ENCODE measurements at places on chromosomes 3 and 15.

DNA sequence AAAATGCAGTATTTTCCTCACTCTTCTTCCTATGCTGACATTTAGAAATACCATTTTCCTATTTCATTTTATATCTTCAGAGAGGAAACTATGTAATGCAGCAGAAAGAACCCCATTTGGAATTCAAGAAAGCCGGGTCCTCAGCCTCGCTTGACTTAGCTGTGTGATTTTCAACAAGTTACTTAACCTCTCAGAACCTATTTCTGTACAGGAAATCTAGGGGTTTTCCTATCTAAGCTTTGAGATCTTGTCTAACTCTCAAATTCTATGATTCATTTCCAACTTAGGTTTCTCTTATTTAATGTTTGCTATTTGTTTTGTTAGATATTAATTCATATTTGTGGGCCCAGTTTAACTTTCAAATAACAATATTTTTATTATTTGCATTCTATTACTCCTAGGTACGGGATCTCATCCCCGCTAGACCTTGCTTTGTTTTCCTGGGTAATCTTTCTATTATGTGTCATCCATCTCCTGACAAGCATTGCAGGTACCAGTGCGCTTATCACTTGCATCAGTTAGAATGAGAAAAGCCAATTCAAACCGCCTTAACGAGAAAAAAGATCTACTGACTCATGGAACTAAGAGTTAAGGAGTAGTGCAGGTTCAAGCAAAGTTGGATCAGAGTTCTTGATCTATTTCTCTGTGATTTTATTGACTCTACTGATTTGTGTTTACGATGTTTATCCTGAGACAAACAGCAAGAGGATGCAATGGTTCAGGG, 70.6 kb upstream of the BHLHE40 start:
- no peak for DNase-seq

DNA sequence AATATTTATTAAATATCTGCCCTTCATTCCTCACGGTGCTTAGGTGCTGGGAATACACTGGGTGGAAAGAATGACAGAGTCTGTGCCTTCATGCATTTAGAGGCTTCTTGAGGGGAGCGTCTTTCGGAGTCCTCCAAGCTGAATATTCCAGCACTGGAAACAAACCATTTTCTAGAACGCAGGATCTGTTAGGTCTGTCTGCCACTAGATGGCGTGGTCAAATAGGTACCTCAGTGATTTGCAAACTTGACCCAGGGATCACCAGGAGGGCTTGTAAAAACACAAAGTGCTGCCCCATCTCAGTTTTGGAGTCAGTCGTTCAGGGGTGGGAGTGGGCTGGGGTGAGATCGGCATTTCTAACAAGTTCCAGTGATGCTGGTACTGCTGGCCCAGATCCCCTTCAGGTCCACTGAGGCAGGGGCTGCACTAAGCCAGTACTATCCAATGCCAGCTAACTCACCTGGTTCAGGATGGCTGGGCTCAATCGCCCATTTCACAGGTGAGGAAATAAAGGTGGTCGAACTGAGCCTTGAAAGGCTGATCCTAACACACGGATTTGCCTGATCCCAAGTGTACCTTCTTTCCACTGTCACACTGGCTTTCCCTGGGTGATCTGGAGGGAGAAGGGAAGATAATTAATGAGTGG, 14.8 kb downstream of the ARNT2 start:
- no peak for DNase-seq

- DNase-seq, result no peak
These were observed 901.7 kb downstream of the PLOD2 start for GRCh38 chr3:145259166-145259880.

- DNase-seq, result no peak
These were observed 175.0 kb downstream of the SOX2 start for GRCh38 chr3:181886676-181887075.

- DNase-seq, result no peak
These were observed 119.2 kb downstream of the FBLN2 start for GRCh38 chr3:13668136-13668535.

GRCh38 chr3:184620475-184621119, 59.0 kb downstream of the EPHB3 start:
- no peak for DNase-seq

- no peak for DNase-seq
These were observed 50.8 kb upstream of the PLAAT1 start for GRCh38 chr3:193190146-193190786.

DNA sequence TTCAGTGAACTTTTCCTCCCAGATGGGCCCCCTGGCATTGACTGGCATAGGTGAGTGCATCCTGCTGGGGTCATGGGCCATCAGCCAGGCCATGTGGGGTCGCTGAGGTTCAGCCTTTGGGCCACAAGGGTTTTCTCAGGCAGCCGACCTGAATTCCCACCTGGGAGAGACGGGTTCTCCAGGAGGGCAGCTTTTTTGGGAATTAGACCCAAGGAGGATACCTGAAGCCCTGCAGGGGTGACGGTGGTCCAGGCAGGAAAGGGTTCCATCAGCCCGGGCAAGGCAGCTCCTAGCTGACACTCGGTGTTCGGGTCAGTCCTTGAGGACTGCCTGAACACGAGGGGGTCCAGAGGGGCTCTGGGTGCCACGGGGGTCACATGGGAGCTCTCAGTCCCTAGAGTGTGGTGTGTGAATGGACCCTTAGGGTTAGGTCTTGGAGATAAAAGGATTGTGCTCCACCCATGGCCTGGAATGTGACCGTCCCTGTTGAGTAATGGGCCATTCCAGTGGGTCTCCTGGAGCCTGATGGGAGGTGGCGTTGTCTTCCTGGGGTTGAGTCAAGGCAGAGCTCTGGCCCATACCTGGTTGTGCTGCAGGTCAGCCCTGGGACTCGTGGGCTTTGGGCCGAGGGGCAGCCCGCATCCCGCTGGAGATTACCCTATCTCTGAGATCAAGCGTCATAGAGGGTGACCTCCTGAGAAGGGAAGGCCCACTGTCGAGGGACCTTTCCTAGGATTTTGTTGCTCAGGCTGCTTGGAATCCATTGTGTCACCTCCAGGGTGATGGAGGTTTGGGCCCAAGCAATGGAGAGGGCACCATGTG, 192.8 kb downstream of the UBE3A start:
- DNase-seq, result no peak

- no peak for DNase-seq
These were observed 6.6 kb downstream of the RHO start for GRCh38 chr3:129535075-129535474.

GRCh38 chr15:67977414-67978089, 76.6 kb upstream of the PIAS1 start:
- DNase-seq, result no peak

GRCh38 chr3:47849186-47849698, 46.3 kb downstream of the DHX30 start:
- DNase-seq, result no peak

- no peak for DNase-seq
These were observed 971 bp downstream of the CPOX start for GRCh38 chr3:98592345-98592935.

GRCh38 chr15:85010071-85010385, 28.4 kb downstream of the PDE8A start:
- DNase-seq, result no peak

DNA sequence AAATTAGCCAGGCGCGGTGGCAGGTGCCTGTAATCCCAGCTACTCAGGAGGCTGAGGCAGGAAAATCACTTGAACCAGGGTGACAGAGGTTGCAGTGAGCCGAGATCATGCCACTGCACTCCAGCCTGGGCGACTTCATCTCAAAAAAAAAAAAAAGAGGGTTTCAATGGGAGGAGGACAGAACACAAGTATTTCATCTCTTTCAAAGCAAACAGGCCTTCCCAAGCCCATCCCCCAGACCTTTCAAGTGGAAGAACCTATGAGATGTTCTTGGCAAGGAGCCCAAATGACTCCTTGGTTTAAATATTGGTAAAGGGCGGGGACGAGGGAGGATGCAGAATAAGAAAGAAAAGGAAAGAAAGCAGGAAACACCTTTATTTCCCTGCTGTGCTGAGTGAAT, 62.2 kb upstream of the MCF2L2 start:
- no peak for DNase-seq

GRCh38 chr3:141360888-141361598, 7.3 kb upstream of the ZBTB38 start:
- DNase-seq, result no peak

- DNase-seq, result no peak
These were observed 18.1 kb downstream of the ANXA2 start for GRCh38 chr15:60379525-60380274.

DNA sequence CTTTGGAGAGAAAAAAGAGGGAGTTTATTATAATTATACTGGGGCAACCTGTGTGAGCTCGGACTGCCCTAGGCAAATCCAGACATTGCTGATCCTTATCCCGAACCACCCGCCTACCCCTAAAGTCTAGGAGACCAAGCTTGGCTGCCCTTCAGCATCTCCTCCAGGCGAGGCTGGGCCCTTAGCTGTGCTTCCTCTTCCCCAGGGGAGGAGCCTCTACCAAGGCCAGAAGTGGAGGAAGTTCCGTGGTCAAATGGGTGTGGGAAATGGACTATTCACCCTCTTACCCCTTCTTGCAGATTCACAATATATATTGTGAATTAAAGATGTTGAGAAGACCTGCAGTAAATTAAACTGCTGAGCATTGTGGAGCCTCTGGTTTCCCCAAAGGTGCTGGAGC, 158.3 kb upstream of the HES1 start:
- no peak for DNase-seq

DNA sequence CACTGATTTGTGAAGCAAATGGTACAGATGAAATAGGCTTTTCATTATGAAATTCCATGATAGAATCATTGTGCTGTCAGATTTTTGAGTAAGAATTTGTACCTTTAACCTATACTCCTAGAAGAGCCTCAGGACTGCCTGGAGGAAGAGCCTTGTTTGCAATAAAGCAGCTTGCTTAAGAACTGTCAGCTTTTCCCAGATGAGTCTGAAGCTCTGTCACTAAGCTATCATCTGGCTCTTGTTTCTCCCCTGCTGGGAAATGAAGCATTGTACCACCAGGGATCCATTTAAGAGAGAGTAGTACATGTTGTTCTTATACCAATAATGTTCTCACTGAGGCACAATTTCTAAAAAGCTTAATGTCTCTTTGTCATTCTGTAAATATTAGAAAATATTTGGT, 85.1 kb upstream of the FLNB start:
- no peak for DNase-seq

GRCh38 chr3:150158943-150159625, 188.4 kb upstream of the PFN2 start:
- no peak for DNase-seq

DNA sequence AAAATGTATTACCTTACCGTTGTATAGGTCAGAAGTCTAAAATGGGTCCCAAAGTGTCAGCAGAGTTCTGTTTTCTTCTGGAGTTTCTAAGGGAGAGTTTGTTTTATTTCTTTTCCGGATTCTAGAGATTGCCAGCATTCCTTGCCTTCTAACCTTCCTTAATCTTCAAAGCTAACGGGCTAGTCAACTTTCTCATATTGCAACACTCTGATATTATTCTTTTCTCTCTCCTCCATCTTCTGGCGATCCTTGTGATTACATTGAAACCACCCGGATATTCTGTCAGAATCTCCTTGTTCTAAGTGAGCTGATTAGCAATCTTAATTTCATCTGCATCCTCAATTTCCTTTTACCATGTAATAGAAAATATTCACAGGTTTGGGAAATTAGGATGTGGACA, 36.2 kb upstream of the AADACL2 start:
- DNase-seq, result no peak

DNA sequence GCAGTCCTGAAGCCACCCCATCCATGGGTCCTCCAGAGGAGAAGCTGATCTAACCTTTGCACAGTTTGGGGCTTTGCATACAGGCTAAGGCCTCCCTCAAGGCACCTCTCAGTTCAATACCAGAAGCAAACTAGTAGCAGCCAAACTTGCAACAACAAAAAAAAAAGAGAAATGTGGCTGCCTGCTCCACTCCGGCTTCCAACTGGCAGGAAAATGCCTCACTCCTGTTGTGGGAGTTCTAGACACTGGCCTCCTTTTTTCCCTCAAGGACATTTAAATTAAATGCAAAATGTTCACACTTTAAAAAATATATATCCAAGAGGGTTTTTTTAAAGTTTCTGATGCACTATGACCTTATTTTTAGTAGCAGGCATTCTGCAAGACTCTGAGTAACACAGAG, 216.0 kb upstream of the TPM1 start:
- no peak for DNase-seq

DNA sequence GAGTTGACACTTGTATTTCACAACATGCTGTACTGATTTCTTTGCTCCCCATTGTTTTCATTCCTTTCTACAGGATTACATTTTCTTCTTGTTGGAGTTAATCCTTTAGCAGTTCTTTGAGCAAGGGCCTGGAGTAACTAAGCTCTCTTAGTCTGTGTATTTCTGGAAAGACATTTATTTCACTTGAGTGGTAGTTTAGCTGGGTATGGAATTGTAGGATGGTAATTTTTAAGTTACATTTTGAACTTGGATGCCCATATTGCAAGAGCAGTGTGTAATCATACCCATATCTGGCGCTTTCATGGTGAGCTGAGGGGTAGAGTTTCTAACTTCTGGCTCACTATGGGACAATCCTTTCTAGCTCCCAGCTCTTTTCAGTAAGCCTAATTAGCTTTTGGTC, 74.6 kb downstream of the SLC6A11 start:
- DNase-seq, result no peak

- DNase-seq, result no peak
These were observed 31.1 kb upstream of the SUCLG2 start for GRCh38 chr3:67685499-67685898.

- DNase-seq, result no peak
These were observed 27.9 kb downstream of the ALDH1L1 start for GRCh38 chr3:126152458-126152857.

GRCh38 chr3:50204804-50205412, at the start of gene SLC38A3:
TSS of gene SLC38A3 (plus strand) at chr3:50205271. CDS start at chr3:50214200, 8,929 bp downstream.
- no peak for DNase-seq

DNA sequence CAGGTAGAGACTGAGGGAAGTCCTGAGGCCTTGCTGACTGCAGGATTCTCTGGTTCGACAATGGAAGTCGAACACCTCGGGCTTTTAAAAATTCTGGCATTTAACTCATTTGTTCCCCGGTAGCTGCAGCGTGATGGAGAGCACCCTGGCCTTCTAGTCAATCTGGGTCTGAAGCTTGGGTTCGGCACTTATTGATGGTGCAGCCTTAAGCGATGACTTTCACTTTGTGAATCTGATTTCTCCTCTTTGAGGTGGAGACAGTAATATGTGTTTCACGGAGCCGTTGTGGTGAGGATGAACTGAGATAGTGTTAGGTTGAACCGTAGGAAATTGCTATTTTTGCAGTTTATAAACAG, 621 bp upstream of the PARP6 start:
- DNase-seq, result no peak

DNA sequence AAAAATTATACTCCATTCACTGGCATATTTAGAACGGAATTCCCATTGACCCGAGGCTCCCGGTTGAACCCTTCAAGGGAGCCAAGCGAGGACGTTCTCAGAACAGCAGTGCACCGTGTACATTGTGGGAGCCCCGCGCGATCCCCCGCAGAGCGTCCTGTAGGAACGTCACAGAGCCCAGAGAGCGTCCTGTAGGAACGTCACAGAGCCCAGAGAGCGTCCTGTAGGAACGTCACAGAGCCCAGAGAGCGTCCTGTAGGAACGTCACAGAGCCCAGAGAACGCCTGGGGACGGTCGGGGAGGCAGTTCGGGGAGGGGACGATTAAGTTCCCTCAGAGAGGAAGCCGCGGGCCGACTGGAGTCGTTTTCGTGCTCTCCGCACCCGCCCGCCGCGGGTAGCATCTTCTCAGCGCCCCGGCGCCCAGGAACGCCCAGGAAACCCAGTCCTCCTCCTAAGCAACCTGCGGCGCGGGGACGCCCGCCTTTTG, 506 bp upstream of the ATP1B3 start:
- DNase-seq, result no peak

GRCh38 chr15:72939514-72940228, 112.6 kb upstream of the NEO1 start:
- DNase-seq, result no peak

Data from stimulated activated CD4-positive, alpha-beta T cell treated with anti-CD3 and anti-CD28 coated beads, Interleukin-1b, Interleukin-23, amount 100 ng/mL, for 1 hour (primary cell).